Mesendoderm (in vitro differentiated cells): ENCODE measurements at places on chromosomes 16 and 17.
A peak's percentile ranks its signal among the peaks of the same experiment; 100 is the strongest.

- DNase-seq, result no peak
Measured at GRCh38 chr16:1762196-1762878, 9.0 kb downstream of the NME3 start.

GRCh38 chr16:4920826-4921225 lies 16.1 kb downstream of the PPL start:
- no peak for DNase-seq

DNA sequence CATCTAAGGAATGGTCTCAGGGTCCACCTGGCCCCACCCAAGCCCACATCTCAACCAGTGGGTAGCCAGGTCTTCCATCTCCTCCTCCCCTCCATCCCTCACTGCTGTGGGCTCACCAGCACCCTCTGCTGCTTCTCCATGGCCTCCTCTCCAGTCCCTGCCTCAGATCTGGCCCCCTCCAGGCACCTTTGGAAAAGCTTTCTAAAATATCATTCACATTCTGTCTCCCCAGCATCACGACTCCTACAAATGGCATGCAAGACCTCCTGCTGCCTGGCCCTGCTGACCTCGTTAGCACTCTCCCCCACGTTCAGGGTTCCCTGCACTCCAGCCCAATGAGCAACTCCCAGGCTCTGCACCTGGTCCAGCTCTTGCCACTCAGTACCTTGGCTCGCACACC lies 13.7 kb downstream of the GLP2R start:
- DNase-seq, result peak; percentile 60

- DNase-seq, result peak; percentile 93
Measured at GRCh38 chr16:49857423-49858181, 1.7 kb upstream of the ZNF423 start.

- no peak for DNase-seq
Measured at GRCh38 chr17:75754378-75755204, 10.4 kb downstream of the GALK1 start.

- no peak for DNase-seq
Measured at GRCh38 chr17:21356537-21357127, 19.5 kb upstream of the KCNJ12 start.

DNA sequence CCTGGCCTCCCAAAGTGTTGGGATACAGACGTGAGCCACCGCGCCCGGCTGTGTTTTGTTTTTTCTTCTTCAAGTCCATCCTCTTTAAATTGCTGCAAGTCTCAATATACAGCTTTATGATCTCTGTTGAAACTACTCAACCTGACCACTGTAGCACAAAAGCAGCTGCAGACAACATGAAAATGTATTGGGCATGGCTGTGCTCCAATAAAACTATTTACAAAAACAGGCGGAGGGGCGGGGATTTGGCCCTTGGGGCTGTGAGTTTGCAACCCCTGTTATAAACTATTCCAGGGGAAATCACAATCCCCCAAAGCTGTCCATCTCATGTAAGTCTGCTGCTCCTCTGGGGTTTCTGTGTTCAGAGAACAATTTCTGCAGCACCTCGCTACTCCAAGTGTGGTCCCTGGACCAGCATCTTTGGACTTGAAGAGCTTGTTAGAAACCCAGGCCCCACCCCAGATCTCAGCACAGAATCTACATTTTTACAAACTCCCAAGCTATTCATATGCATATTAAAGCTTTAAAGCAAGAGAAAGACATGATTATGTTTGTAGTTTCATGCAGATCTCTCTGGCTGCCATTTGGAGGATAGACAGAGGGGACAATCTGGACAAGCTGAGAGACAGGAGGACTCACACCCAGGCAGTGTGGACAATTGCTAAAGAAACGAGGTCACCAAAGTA lies 33.6 kb downstream of the TEKT5 start:
- no peak for DNase-seq

DNA sequence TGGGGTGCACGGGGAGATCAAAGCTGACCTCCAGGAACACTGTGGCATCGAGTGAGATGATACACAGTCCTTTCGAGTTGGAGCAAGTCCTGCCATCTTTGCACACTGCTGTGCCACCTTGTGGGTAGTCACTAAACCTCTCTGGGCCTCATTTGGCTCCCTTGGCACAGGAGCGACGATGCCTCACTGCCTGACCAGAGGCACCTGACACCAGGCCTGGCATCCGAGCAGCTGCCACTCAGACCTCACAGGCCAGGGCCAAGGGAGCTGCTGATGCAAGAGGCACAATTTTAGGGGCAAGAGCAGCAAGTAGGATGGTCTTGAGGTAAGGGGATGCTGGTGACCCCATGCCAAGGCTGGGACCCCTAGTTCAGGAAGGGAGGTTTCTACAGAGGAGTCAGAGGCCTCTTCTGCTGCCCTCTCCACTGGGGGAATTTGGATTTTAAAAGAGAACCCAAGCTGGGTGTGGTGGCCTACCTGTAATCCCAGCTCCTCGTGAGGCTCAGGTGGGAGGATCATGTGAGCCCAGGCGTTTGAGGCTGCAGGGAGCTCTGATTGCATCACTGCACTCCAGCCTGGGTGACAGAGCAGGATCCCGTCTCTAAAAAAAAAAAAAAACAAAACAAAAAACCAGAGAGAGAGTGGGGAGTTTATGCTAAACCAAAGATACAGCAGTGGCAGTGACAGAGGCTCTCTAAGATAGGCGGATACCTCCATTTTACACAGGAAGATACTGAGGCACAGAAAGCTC lies 6.7 kb upstream of the ADGRG1 start:
- DNase-seq, result no peak

GRCh38 chr16:79618692-79619050 lies 18.1 kb upstream of the MAF start:
- DNase-seq, result no peak

GRCh38 chr17:38897176-38897575 lies 27.3 kb downstream of the LASP1 start:
- DNase-seq, result no peak

GRCh38 chr17:7550344-7550743 lies 1.5 kb downstream of the TNFSF12 start:
- no peak for DNase-seq

GRCh38 chr16:7579454-7579853 lies 246.8 kb downstream of the RBFOX1 start:
- no peak for DNase-seq

GRCh38 chr17:58415371-58416055 lies 1.8 kb downstream of the RNF43 start:
- DNase-seq, result peak; percentile 20

DNA sequence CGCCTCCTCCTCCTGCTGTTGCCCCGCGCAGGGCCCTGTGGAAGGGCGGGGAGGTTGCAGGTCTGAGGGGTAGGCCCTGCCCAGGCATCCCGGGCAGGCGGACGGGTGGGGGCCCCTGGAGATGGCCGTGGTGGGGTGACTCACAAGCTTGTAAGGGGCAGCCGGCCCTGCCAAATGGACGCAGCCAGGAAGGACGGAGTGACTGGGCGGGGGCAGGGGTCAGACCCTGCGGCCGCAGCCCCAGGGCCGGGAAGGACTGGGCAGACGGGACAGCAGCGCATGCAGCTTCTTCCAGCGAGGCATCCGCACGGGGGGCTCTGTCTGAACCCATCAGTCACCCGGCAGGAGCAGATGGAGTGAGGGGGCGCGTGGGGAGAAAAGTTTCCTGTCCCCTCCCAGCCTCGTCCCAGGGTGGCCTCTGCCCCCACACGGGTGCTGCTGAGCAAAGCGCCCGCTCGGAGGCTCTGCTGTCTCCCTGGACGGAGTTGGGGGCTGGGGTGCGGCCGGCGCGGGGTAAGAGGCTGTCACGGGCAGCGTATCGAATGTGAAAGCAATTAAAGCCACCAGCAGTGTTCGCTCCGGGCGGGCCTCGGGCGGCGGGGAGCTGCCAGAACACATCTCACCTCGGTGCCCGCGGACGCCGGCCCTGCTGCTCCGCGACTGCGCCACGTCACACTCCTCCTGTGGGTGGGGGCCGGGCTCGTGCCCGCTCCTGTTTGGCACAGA lies 5.4 kb upstream of the PRR35 start:
- DNase-seq, result no peak

GRCh38 chr17:40419559-40420331 lies 2.0 kb upstream of the TOP2A start:
- no peak for DNase-seq

- DNase-seq, result peak; percentile 65
Measured at GRCh38 chr17:81537343-81537855, 9.2 kb downstream of the FSCN2 start.

DNA sequence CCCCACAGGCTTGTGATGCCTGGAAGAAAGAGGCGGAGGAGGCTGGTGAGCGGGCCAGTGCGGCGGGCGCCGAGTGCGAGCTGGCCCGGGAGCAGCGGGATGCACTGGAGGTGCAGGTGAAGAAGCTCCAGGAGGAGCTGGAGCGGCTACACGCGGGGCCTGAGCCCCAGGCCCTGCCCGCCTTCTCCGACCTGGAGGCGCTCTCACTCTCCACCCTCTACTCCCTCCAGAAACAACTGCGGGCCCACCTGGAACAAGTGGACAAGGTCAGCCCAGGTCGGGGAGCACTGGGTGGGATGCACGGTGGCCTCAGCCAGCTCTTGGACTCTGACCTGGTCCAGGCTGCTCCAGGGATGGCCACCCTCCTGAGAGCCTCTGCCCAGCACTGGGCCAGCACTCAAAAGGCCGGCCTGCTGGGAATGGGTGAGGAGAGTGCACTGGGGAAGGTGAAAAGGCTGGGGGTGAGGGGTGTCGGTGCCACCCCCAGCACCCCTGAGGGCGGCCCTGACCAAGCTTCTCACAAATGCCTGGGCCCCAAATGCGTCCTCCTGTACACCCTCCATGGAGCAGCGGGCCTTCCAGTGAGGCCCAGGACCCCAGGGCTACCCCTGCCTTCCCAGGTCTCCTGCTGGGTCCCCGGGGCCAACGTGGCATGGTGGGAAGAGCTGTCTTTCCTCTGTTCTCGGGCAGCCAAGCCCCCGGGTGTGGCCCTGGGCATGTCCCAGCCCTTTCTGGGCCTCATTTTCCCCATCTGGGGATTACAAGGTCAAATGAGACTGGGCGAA lies 20.8 kb downstream of the UNC13D start:
- no peak for DNase-seq

DNA sequence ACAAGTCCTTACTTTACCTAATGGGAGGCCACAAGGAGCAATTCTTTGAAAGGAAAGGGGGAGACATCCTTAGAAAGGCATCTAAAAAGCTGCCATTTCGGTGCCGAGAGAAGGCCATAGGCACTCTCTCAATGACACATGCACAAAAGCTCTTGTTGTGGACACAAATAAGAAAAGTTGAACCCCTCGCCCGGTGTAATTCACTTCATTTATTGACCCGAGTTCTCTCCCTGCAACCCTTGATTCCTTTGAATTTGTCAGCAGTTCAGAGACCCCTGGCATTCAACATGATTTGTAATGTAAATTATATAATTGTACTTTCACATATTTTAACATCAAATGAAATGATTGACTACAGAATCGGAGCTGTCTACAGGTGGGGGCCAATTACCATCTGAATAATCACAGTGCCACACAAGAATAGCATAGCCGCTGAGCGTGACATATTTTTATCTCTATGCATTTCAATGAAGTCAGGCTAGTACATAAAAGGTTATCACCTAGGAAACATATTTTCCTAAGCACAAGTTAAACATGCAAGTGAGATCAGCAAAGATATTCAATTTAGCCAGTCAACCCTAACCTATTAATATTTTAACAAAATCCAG lies 66.7 kb downstream of the IRX6 start:
- no peak for DNase-seq

DNA sequence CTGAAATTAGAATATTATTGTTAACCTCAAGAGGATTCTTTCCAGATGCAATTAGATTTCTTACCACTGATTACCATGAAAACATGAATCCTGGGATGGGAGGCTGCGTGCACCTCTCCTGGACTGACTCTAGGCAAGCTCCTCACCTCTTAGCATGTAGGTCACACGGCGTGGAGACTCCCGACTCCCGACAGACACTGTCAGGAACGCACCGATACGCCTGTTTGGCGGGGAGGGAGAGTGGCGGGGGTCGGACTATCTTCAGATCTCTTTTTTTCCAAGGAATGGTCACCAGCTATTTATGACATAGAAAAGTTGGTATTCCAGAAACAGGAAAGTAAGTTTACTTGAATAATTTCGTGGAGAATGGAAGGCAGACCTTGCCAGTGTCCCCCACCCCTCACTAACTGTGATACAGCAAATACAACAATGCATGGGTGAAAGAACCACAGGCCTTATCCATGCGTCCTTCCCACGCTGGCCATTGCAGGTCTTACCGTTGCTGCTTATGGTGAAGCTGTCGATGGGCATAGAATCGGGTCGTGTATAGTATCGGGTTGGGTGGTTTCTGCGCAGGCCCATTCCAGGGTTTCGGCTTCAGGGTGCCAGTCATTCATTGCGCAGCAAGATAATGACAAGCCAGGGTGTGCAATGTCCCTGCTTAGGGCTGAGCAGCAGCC lies 62.6 kb upstream of the ENDOV start:
- DNase-seq, result no peak

DNA sequence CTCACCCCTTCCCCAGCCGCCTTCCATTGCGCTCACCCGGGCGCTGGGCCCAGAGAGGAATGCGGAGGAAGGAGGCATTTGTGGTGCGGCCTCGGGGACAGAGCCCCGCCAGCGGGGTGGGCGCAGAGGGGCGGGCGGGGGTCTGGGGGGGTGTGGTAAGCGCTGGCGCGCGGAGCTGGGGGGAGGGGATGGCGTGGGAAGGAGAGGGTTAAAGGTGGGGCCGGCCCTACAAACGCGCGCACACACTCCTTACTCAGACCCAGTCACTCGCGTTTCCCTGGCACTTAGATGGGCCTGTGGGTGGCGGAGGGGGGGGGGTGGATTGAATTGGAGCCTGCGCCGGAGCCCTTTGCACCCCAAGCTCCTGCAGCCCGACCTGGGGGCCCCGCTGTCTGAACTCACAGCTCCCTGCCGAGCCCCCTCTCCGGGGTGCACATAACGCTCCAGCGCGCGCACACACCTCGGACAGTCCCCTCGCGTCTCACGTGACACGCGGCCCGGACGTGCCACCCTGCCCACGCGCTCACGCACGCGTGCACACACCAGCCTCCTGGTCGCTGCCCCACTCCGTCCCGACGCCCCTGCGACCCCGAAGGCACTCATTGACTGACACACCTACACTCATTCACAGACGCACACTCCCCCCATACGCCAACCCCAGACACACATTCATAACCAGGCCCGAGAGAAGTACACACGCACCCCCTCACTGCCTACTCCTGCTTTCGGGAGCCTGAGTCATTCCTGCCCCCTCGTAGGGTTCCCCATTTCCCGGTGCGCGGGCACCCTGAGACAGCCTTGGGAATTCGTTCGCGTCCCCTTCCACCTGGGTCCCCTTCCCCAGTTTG lies 844 bp downstream of the TBKBP1 start:
- DNase-seq, result no peak

DNA sequence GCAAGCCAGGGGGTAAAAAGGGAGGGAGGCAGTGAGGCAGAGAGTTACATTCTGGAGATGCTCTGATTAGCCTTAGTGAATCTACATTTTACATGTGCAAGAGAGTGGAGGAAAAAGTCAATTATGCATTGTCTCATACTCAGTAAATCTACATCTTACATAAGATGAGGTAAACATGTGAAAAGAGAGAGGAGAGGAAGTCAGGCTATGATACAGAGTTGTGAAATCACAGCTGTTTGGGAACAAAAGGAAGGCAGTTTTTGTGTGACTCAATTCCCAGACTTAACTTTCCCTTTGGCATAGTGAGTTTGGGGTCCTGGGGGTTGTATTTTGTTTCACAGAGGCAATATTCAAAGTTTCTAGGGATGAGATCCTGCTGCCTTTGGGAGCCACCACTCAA lies 67.8 kb downstream of the GP2 start:
- DNase-seq, result no peak

GRCh38 chr17:14910916-14911315 lies 354.2 kb downstream of the PMP22 start:
- DNase-seq, result no peak

- DNase-seq, result no peak
Measured at GRCh38 chr16:75726390-75726789, at the start of gene CPHXL. CPHXL (minus strand) TSS chr16:75726490; CDS start chr16:75726442, 48 bp downstream.

- peak; percentile 63 for DNase-seq
Measured at GRCh38 chr16:22077700-22078313, 14.5 kb upstream of the VWA3A start.

GRCh38 chr16:15919331-15919730 lies 30.1 kb upstream of the ABCC1 start:
- no peak for DNase-seq
